ENCODE measurements at places on chromosomes 5 and 9. TPM values are rescaled to one million over a fixed set of nuclear protein-coding genes. Genes with fewer than 3 reads are reported as not detected.

The TSLP gene
- total RNA-seq = 2.4 TPM

DNA sequence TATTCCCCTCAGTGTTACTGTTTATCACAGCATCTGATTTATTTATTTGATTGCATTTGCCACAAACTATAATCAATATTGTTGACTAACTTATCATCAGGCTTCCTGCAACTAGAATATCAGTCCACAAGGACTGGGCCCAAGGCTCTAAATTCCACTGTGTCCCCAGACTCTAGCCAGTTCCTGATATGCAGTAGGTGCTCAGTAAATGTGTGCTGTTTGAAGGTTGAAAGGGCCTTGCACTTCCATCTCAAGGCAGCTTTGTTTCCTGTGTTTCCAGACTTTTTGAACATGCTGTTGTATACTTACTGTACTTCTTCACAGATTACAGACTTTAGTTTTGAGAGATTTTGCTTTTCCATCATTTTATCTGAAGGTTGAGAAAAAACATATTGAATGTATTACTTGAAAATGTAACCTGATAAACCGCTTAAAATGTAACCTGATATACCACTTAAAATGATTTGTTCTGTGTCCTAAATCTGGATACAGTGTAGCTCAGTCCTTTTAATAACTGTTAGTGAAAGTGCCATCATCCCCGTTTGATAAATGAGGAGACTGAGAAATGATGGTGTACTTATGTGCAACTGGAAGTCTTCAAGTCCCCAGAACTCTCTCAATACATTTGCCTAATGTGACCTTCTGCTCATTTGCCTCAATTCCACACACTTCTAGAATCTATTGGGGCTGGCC is 18.7 kb downstream of the KIAA1191 start:
- DNase-seq = no peak
- no peaks in the 10 kb centered on the region for H3K27me3 ChIP-seq
- peaks cover 25% of the 10 kb centered on the region for H3K36me3 ChIP-seq
- H3K27ac ChIP-seq = no peak overlapping the region
- H3K4me1 ChIP-seq = no peaks in the 10 kb centered on the region

DNA sequence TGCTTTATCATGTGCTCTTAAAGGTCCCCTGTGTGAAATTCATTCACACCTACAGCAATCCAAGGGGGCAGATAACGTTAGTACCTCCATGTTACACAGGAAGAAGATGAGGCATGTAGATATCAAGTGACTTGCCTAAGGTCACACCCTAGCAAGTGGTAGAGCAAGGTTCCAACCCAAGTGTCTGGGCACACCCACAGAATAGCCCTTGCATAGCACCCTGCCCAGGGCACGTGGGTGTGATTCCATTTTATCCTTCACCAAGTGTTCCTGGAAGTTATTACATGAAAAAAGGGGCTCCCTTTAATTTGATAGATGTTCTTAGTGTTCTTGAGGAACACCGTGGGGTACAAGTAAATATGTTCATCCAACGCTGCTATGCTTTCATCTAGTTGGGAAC is 4.9 kb downstream of the TMEM171 start:
- no peak overlapping the region for H3K27ac ChIP-seq
- H3K36me3 ChIP-seq = no peaks in the 10 kb centered on the region
- peaks cover 28% of the 10 kb centered on the region for H3K4me1 ChIP-seq
- H3K4me3 ChIP-seq = no peak overlapping the region

GRCh38 chr9:88216126-88216995 is 78.1 kb upstream of the SPATA31C2 start:
- no peak for DNase-seq
- H3K4me1 ChIP-seq = no peaks in the 10 kb centered on the region
- H3K27me3 ChIP-seq = no peaks in the 10 kb centered on the region

DNA sequence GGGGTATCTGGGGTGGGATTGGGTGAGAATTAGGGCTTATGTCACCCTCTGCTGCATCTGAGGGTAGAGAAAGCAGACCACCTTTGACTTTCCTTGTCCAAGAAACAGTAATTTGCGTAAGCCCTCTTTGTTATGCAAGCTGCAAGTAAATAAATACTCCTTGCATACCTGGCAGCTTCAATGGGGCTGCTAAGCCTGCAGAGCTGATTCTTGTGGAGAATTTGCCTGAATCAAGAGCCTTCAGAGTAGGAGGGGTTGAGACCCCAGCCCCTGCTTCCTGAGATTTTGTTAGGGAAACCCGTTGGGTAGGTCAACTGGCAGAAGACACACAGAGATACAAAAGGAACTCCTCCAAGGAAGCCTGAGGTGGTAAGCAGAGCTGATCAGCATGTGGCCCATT is 515.1 kb downstream of the DMAC1 start:
- DNase-seq = no peak
- H3K27ac ChIP-seq = no peak overlapping the region
- no peaks in the 10 kb centered on the region for H3K4me1 ChIP-seq
- no peaks in the 10 kb centered on the region for H3K27me3 ChIP-seq
- no peaks in the 10 kb centered on the region for H3K36me3 ChIP-seq

All from esophagus squamous epithelium (tissue), 5 donors.